ENCODE measurements at places on chromosomes 6 and 20.

DNA sequence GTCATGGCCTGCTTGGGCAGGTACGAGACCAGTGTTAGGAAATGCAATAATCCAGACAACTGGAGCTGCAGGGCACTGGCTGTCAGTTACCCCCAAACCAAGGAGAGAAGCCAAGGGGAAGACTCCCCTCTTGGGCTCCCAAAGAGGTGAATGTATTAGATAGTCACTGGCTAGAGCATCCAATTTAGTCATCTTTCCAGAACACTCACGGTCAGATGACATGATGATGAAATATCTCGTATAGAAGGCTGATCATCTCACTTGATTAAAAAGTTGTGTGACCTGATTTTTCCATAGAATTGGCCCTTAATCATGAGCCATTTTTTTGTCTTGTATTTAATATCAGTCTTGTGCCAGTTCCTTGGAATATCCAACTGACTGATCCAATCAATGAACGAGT is 40.7 kb downstream of the SLC22A3 start:
- no peak for DNase-seq

DNA sequence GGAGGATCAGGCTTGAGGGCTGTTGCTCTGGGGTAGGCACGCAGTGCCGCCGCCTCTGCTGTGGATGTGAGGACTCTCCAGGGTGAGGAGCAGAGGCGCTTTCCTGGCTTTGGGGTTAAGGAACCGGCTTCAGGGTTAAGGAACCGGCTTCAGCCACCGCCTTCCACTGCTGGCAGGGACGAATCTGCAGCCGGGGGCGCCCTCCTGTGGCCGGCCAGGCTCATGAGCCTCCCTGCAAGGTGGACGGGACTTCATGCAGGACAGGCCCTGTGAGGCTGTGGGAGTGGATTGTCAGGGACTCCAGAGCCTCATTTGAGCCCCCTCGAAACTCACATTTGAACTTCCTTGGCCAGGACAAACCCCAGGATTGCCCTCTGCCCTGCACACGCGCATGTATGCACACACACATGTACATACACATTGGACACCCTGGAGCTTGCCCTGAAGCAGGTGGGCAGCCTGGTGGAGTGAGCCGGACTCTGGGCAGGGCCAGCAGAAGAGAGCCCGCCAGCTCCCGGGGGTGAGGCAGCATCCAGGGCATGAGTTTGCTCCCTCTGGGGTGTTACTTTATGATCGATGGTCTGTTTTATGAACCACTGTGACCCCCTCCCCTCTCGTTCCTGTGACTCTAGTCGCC is 146.9 kb downstream of the PHACTR3 start:
- DNase-seq = peak; percentile 80

DNA sequence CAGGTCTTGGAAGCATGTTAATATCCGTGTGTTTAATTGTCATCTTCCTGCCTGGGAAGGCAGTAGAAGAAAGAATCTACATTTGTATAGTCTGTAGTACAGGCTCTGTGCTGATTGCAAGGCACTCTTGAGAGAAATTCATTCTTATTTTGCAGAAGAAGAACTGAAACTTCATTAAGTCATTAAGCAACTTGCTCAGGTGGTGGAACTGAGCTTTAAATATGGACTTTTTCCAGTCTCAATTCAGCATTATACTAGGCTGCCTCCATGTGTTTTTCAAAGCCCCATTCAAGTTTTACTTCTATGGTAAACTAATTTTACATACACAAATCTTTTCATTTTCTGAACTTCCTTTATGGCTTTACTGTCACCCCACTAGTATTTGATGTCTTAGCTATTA is 18.7 kb downstream of the ZNF451 start:
- DNase-seq = no peak

GRCh38 chr20:17542993-17543412 is 11.8 kb upstream of the BFSP1 start:
- peak; percentile 69 for DNase-seq

DNA sequence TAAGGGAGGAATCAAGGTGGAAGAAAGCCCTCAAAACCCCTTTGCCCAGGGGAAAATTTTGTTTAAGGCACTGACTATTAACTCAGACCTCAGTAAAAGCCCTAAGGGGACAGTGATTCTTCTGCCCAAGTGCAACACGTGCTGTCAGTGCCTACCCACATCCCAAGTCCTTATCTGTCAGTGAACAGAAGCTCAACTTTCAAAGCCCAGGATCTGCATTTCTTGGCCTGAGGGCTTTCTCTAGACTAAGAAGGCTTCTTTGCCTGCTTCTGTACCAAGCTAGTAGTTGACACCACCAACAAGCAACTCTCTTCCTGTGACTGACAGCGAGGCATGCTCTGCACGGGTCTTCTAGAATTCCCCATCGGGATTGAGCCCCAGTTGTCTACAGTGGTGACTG is 416.0 kb upstream of the SPTLC3 start:
- DNase-seq = no peak

GRCh38 chr20:37081717-37082289 is 14.0 kb downstream of the RBL1 start:
- DNase-seq = no peak

- no peak for DNase-seq
Measured at GRCh38 chr6:139159016-139159415, 24.1 kb downstream of the HECA start.

DNA sequence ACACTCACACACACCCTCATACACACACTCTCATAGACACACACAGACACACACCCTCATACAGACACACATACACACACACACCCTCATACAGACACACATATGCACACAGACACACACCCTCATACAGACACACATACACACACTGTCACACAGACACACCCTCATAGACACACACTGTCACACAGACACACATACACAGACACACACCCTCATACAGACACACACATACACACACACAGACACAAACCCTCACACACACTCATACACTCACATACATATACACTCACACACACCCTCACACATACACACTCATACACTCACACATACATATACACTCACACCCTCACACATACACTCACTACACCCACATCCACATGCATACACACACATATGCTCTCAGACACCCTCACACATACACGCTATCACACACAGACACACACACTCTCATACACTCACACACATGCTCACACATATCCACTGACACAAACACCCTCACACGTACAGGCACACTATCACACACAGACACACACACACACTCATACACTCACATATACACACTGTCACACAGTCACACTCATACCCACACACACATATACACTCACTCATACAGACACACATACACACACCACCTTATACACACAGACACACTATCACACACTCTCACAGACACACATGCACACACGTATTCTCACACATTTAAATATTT is 9.1 kb downstream of the ADIG start:
- no peak for DNase-seq

GRCh38 chr6:53128842-53129241 is 19.8 kb downstream of the GCM1 start:
- DNase-seq = no peak

- DNase-seq = no peak
Measured at GRCh38 chr20:40134176-40134575, 554.9 kb downstream of the MAFB start.

DNA sequence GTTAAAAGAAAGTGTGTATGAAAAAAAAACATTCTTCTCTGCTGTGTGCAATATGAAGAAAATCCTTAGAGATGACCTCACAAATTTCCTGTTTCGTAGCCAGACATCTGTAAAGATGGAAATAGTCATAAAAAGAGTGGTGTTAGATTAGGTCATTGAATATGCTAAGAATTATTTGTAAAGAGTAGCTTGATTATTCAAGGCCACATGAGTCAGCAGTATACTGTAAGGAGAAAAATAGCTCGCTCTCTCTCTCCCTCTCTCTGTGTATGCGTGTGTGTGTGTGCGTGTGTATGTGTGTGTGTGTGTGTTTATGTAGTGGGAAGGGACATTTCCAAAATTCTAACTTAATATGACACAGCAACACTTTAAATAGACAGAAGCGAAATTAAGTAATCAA is 78.8 kb downstream of the PTCHD4 start:
- peak; percentile 53 for DNase-seq

GRCh38 chr6:26312501-26313397 is 52.2 kb upstream of the BTN3A2 start:
- DNase-seq = peak; percentile 87

- peak; percentile 40 for DNase-seq
Measured at GRCh38 chr6:83884523-83884922, 25.0 kb downstream of the CYB5R4 start.

DNA sequence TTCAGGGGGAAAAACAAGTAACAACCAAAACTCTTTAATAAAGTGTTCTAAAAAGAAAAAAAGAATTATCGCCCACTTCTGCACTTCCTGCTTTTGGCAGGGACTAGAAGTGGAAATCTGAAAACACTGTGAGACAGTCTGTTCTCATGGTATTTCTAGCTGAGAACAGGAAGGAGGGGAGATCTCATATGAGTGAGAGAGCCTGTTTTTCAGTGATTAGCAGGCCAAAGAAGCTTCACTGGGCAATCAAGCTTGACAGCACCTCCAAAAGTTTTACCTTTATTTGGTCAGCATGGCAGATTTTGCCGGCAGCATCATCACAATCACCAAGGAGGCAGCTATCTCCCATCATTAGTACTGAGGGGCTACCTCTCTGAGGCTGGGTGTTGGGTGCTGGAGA is 79.5 kb upstream of the ATXN1 start:
- DNase-seq = no peak

DNA sequence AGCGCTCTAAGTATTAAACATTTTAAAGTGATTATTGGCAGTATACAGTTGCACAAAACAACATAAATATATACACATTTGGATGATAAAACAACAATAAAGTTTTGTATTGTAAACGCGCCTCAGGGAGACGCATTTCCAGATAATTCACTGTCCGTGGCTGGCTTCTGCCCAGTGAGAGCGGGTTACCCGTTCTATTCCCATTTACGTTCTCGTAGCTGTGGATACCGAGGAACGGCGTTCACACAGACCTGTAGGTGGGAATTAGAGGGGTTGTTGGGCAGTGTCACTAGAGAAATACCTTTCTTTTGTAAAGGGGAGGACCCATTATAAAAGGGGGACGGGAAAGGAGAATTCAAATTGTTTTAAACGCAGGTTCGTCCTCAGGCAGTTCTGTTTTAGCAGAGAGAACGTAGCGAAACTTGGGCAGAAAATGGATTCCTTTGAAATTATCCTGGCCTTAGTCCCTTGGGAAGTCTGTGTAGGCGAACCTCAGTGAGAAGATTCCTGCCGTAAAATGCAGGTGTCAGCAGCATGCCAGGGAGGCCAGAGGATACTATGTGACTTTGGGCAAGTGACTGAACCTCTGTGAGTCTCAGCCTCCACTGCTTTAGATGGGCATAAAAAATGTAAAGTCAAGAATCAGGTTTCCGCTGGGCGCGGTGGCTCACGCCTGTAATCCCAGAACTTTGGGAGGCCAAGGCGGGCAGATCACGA is 756 bp downstream of the MTG2 start:
- DNase-seq = no peak

DNA sequence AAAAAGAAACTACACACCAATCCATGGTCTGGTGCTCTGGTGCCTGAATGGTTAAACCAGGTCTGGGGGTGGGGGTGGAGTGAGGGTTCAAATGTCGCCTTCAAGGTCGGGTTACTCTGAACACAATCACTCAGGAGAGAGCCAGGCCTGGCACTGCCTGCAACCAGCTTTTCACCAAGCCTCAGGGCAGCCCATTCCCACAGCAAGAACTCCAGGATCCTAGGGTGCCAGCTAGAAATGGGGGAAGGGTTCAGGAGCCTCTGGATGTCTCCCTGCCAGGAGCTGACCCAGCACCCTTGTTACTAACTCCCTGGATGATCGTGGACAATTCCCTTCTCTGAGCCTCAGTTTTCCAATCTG is 6.7 kb downstream of the SDC4 start:
- no peak for DNase-seq
